ELR (cell line): ENCODE measurements at places on chromosomes 7 and 10.

GRCh38 chr7:47720141-47720906 lies 138.4 kb upstream of the TNS3 start:
- DNase-seq, result no peak

DNA sequence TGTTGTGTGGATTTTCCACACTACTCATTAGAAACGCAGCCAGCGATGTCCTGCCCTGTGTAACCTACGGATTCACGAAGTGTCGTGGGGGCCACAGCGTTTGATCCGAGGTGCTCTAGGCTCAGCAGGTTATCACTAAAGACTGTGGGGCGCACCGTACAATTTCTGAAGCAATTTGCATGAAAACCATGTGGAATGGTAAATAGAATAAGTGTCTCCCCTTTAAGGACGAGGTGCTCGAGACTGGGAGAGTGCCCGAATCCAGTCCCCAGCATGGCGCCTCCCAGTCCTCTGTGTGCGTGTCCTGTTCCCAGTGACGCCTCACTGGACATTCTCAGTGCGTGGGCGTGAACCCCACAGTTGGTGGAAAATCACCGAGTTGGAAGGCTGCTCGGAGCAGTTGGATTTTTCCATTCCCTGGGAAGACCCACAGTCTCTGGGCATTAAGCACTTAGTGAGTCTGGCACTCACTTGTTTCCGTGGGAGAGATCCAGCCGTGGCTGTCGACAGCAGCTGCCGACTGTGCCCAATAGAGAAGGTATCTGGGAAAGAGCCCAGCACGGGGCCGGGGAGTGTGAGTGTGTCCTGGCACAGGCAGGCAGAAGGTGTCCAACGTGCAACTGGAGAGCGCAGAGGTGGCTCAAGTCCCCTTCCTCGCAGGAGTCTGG lies 37.0 kb downstream of the PFKP start:
- DNase-seq, result no peak

DNA sequence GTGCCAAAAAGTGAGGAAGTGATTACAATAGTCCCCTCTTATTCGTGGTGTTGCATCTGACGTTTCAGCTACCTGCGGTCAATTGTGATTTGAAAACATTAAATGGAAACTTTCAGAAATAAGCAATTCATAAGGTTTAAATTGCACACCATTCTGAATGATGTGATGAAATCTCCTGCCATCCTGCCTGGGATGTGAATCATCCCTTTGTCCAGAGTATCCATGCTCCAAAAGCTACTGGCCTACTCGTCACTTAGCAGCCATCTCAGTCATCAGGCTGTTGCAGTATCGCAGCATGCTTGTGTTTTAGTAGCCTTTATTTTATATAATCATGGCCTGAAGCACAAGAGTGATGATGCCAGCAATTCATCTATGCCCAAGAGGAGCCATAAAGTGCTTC lies 97.7 kb upstream of the CDCA7L start:
- no peak for DNase-seq

DNA sequence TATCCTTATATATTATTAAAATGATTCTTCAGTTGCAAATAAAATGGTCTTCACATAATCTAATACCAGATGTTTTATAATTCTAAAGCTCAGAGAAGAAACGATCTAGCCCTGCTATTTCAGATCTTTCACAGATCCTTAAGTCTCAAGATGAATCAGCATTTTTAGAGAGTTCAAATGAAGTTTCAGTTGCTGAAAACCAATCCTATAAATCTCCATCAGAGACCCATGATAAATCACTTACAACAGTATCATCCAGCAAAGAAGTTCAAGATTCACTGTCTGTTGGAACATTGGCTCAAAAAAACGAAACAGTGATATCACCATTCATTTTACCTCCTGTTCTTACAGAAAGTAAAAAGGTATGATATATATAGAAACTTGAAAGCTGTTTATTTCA lies 137.0 kb downstream of the CCDC7 start:
- no peak for DNase-seq

DNA sequence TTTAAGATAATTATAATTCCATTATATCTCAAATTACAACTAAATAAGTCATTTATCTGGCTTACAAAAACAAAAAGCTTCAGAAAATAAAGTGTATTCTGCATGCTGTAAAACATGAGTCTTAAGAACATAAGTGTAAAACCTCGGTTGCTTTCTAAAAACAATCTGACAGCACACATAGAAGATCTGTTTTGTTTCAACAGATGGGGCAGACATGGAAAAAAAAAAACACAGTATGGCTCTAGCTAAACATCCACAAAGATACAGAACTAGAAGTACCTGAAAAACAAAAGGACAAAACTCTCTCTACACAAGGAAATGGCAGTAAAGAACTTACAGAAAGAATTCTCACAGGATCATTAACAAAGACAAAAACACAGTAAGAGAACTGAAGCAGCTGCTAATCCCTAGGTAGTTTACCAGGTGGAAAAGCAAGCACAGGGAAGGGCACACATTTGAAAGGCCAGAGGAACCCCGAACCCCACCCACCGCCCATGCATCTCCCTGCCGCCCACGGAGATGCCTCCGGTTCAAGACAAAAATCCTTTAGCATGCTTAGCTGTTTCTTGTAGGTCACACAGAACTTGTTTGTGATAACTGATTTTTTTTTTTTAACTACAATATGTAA lies 42.5 kb downstream of the DLD start:
- DNase-seq, result no peak

- no peak for DNase-seq
Measured at GRCh38 chr10:132146941-132147915, 39.5 kb upstream of the DPYSL4 start.

- DNase-seq, result no peak
Measured at GRCh38 chr7:68627247-68627864, 970.9 kb upstream of the AUTS2 start.

DNA sequence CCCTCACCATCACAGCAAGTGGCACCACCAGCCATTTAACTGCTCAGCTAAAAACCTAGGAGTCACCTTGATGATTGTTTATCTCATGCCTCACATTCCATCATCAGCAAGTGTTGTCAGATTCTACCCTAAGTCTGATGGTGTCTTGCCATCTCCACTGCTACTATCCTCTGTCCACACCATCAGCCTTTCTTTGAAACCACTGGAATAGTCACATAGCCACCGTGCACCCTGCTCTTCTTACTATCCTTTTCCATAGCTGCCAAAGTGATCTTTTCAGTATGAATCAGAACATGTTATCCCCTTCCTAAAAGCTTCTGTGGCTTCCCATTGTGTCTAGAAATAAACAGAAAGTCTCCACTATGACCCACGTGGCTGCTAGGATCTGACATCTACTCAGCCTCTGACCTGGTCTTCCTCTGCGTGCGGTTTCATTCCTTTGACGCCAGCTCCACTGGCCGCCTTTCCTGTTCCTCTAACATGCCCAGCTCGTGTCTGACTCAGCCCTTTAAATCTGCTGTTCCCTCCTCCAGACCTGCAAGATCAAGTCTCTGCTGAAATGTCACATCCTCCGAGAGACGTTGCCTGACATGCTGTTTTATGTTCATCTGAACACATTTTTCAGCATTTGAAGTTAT lies 16.5 kb upstream of the CHN2 start:
- DNase-seq, result no peak

GRCh38 chr10:50610368-50610767 lies 13.4 kb downstream of the SGMS1 start:
- DNase-seq, result no peak

GRCh38 chr10:31708474-31708873 lies 220.2 kb downstream of the ARHGAP12 start:
- no peak for DNase-seq

- DNase-seq, result no peak
Measured at GRCh38 chr7:155578016-155578415, 31.7 kb upstream of the CNPY1 start.

- no peak for DNase-seq
Measured at GRCh38 chr10:33967606-33968120, 633.2 kb upstream of the NRP1 start.

GRCh38 chr7:44505595-44505994 lies 15.1 kb upstream of the NUDCD3 start:
- DNase-seq, result no peak

GRCh38 chr10:142371-142770 lies 7.1 kb downstream of the ZMYND11 start:
- DNase-seq, result no peak

- peak; percentile 86 for DNase-seq
Measured at GRCh38 chr7:135716677-135717238, 11.2 kb downstream of the SLC13A4 start.

GRCh38 chr10:76257816-76258215 lies 826.4 kb downstream of the LRMDA start:
- no peak for DNase-seq

GRCh38 chr7:23938937-23939552 lies 229.0 kb downstream of the STK31 start:
- DNase-seq, result peak; percentile 71

- no peak for DNase-seq
Measured at GRCh38 chr7:19932549-19933249, 159.3 kb upstream of the TMEM196 start.

GRCh38 chr7:73606801-73607691 lies 17.3 kb downstream of the MLXIPL start:
- peak; percentile 65 for DNase-seq

- no peak for DNase-seq
Measured at GRCh38 chr10:26524161-26524896, 86.2 kb downstream of the APBB1IP start.

DNA sequence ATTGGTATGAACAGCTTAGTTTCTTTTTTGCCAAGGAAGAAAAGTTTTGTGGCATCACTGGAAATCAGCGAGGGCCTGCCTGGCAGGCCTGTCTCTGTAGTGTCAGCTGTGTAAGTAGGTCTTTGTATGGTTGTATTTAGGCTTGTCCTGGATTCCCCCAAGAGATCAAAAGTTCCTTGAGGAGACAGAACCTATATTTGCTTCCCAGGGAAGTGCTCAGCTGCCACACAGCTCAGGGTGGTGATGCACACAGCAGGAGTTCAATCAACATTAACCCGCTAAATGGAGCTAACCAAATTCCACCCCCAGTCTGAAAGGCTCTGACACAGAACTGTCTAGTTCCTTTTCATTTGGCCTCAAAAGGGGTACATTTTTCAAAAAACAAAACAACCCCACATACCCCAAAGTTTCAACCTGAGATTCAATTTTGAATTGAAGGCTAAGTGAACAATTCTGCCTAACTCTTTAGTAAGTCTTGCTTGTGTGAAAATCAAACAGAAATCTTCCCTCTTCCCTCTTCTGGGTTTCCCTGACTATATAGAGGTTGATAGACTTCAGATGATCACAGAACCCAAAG lies 124.4 kb downstream of the CLEC2L start:
- DNase-seq, result no peak
